Tongue (tissue), 3 donors: ENCODE measurements at places on chromosomes 5 and 9.
A peak's percentile ranks its signal among the peaks of the same experiment; 100 is the strongest.

- DNase-seq = no peak
These were observed 90.3 kb downstream of the ANKRD55 start for GRCh38 chr5:56142614-56143372.

GRCh38 chr5:170769246-170769645 is 14.3 kb upstream of the GABRP start:
- peak; percentile 40 for DNase-seq

DNA sequence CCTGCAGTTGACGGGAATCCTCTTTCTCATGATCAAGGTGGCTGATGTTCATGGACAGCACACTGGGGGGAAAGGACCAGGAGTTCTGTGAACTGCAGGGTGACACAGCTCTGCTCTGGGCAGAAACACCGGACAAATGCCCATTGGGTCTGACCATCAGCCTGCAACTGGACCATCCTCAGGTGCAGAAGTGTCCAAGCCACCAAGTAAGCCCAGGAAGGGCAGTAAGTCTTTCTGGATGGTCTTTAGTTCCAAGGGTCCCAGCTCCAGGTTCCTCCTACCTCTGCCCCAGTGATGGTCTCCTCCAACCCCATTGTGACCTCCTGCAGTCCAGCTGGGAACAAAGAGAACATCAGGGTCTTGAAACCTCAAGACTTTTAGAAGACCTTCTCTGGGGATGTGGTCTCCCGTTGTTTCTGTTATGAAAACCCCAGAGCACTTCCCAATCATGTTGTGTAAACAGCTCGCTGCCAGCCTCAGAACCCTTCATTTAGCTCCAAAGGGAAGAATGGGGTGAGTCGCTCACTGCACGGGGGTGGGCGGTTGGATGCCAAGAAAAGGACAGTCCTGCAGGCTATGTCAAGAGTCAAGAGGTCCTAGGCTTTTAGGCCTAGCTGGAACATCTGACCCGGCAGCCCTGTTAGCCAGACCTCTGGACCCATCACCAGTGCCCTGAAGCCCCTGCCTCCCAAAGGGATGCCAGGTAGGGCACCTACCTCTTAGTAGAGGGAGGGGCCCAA is 41.8 kb upstream of the TCF7 start:
- DNase-seq = no peak

- no peak for DNase-seq
These were observed 150.4 kb downstream of the GABRB2 start for GRCh38 chr5:161396171-161396570.

DNA sequence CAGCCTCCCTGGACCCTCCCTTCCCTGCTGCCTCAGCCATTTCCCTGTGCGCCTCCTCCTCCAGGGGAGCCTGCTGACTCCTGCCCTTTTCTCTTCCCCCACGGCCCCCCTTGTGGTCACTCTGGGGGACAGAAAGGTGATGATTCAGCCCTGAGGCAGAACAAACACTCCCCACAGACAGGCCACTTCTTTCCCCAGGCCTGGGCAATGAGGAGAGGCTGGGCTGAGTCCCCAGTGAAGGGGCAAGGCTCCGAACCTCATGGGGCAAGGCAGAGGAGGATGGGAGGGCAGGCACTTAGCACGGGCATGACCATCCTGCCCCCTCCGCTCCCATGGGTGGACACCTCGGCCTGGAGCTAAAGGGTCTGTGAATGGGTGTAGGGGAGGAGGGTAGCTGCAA is 21.0 kb downstream of the CSF1R start:
- no peak for DNase-seq

- no peak for DNase-seq
These were observed 64.6 kb upstream of the SIMC1 start for GRCh38 chr5:176173647-176174046.

DNA sequence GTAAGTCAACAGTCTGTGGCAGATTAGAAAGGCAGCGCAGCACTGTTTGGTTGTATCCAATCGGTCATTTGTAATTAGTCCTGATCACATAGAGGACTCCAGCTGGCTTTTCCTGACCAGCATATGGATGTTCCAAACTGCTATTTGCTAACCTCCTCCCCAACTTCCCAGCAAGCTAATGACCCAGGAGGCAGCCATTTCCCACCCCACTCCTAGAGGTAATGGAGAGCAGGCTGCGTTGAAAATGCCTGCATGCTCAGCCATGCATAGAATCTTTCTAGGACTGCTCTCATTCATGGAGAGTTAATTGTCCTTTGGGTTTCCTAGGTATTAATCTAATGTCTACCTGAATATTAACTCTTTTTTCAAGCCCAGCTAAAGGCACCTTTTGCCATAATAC is 850.6 kb upstream of the WWC1 start:
- DNase-seq = no peak

GRCh38 chr5:131381777-131382176 is 117.9 kb downstream of the CDC42SE2 start:
- no peak for DNase-seq

DNA sequence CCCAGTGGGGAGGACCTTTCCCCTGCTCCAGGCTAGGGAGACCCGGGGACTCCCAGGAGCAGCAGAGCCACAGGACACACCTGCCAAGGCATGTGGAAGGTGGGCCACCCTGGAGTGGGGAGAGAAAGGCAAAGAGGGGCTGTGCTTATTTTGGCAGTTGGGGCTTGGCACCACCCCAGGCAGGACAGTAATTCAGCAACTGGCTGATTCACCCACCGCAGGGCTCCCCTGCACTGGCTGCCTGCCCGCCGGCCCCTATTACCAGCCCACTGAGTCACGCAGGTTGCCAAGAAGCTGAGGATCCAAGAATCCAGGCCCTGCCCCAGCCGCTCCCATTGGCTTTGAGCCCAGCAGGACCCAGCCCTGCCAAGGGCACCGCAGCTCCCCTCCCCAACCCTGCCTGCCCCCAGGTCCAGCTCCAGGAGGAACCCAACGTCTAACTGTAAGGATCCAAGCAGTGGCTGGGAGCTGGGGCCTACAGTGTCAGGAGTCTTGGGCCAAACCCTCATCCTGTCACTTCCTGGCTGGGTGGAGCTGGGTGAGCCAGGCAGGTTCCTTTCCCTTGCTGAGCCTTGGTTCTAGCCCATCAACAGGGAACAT is 14.2 kb upstream of the RALGDS start:
- DNase-seq = peak; percentile 74

- no peak for DNase-seq
These were observed 42.7 kb downstream of the CYLC2 start for GRCh38 chr9:103037508-103038477.

DNA sequence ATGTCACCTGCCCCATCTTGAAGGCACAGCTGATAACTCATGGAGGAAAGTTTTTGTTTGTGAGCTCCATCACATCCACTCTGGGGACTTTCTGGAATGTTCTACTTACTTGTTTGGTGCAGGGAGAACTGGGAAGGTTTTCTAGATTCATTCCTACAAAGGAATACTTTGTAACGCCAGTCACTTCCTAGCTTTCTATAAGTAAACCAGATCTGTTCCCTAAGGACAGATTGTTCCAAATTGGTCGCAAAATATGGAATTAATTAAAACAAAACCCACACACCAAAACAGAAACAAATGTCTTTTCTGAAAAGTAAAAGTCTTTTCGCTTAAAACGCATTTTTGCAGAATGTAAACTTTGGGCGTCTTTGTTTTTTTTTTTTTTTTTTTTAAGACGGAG is 167.6 kb downstream of the PDZD2 start:
- DNase-seq = peak; percentile 5

DNA sequence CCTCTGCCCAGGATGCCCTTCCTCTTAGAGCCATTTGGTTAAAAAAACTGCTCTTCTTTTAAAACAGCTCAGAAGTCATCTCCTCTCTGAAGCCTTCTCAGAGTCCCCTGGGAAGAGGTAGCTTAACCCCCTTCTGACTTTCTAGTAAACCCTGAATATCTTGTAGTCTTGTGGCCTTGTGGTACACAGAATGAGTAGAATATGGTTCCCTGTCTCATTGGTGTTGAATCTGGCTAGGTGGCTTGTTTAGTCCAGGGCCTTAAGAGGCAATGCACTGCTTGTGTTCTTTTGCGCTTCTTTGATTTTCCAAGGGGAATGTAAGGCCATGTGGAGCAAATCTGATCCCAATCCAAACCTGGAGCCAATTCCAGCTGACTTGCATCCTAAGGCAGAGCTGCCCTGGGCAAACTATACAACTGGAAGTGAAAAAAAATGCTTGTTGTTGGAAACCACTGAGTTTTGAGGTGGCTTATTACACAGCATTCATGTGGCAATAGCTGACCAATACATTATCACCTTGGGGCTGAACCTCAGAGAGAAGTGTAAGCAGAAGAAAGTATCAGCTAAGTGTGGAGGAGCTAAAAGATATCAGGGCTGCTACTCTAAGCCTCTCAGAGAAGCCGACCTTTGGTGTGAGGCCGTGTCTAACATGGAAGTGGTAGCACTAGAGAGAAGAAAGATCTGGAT is 31.0 kb downstream of the ALG2 start:
- no peak for DNase-seq

- no peak for DNase-seq
These were observed 16.0 kb downstream of the TERT start for GRCh38 chr5:1278656-1279442.

DNA sequence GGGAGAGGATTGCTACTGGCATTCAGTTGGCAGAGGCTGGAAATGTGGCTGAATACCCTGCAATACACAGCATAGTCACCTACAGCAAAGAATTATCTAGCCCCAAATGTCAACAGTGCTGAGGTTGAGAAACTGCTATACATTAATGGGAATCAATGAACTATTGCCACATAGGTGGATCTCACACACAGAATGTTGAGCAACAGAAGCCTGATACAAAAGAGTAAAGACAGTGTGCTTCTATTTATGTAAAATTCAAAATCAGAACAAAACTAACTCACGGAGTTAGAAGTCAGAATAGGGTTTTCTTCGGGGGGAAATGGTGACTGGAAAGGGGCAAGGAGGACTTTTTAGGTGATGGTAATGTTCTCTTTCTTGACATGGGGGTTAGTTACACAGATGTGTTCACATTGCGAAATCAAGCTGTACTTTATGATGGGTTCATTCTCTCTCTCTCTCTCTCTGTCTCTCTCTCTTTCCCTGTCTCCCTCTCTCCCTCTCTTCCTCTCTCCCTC is 45.7 kb upstream of the PANK3 start:
- DNase-seq = no peak

- DNase-seq = peak; percentile 78
These were observed at the start of gene ADAMTS12 for GRCh38 chr5:33891788-33892619. Gene ADAMTS12, minus strand, starts transcription at chr5:33891990. Its CDS starts 134 bp downstream, at chr5:33891856.
